ENCODE measurements at places on chromosomes 12 and 14.

DNA sequence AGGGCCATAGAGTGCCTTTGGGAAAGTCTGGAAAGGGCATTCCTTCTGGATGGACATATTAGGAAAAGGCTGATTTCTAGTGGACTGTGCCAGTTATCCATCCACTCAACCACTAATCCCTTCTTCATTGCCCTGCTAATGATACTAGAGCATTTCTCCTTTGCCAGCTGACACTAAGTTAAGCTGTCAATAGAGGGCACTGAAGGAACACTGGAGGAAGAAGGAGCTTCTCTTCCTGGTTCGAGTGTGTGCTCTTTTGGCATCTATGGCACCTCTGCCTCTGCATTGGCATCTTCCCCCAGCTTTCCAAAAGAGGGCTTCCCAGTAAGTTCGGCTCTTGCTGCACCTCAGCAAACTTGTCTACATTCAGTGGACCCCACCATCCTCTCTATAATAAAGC is 165.4 kb downstream of the DERA start:
- peak; percentile 44 for DNase-seq

DNA sequence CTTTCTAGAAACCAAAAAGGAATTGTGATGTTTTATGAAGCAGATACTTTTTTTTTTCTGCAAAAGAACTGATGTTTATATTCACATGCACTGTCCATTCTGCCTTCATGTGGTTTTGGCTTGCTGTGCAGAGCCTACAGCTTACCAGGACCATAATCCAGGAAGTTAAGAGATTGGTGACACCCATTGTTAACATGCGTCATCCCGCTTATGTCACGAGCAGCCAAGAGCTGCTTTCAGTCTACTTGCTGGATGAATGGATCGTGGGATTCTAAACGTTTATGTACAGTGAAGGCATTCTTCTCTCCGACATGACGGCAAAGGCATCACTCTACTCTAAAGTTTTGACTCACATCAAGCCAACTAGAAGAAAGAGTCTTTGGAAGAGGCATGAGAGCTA is 76.6 kb downstream of the PAX9 start:
- no peak for DNase-seq

DNA sequence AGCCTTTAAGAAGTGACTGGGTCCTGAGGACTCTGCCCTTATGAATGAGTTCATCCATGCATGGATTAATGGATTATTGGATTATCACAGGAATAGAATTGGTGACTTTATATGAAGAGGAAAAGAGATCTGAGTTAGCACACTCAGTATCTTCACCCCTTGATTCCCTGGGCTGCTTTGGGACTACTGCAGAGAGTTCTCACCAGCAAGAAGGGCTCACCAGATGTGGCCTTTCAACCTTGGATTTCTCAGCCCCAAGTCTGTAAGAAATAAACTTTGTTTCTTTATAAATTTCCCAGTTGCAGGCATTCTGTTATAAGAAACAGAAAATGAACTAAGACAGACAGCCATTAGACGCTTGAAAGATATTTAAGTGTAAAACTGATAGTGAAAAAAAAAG is 509.2 kb downstream of the FLRT2 start:
- DNase-seq: no peak

DNA sequence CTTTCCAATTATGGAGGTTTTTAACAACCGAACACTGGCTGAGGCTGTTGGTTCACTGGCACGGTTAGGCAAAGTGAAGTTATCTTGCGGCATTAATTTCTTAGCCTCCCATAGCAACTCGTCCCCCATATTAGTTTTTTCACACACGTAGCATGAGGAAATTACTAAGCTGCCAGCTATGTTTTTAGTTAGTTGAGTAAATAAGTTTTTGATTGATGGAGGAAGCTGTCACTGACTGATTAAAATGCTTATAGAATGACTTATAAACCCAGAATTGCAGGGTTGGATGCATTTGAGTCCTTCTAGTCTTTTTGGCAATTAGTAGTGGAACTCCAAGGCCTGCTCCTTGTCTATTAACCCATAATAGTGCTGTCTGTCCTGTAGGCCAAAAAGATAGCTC is 97.1 kb downstream of the ALG10 start:
- no peak for DNase-seq

Measured in NCI-H2029 (cell line).